Femur (tissue), 1 donor: ENCODE measurements at places on chromosomes 1 and 21.

DNA sequence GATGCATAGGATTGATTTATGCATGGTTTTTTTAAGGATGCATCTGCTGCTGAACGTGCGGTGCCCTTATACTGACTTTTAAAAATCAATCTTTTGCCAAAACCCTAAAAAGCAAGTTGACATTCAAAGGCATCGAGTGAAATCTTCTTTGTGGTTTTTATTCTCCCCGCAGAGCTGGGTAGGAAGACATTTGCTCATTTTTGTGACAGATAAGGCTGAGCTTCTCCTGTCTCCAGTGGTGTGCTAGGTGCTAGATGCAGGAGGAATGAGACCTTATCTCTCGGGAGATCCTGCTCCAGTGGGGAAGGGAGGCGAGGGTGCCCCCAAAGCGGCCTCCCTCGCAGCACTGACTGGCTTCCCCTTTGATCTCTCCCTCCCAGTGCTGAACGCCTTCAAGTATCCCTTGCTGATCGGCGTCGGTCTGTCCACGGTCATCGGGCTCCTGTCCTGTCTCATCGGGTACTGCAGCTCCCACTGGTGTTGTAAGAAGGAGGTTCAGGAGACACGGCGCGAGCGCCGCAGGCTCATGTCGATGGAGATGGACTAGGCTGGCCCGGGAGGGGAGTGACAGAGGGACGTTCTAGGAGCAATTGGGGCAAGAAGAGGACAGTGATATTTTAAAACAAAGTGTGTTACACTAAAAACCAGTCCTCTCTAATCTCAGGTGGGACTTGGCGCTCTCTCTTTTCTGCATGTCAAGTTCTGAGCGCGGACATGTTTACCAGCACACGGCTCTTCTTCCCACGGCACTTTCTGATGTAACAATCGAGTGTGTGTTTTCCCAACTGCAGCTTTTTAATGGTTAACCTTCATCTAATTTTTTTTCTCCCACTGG lies 14.9 kb upstream of the CD101 start:
- no peak for DNase-seq

DNA sequence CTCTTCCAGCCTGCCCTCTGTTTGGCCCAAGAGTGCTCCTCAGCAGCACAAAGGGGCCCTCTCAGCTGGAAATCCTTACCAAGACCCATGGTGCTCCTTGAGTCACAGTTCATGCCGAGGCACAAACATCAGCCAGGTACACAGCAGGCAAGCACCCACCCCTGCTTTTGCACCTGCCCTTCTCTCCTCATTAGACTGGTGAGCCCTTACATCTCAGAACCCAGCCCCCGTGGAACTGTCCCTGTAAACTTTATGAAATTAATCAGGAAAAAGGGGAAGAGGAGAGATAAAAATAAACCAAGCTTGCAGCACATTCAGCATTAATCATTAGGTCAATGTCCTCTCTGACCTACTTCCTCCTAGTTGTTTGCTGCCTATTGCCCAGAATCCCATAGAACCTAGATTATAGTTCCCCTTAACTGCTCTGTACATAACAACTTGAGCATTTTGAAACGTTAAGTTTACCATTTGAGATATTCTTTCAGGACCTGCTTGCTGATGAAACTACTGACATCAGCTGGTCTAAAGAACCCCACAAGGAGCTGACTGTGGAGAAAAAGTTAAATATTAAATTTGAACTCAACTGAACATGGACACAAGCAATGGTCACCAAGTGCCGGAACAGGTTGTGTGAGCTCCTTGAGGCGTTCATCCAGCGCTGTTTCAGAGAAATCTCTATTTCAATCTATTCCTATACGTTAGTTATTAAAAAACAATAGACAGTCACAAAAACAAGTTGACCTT lies 738.4 kb downstream of the MATN1 start:
- DNase-seq, result no peak

- DNase-seq, result no peak
These were observed 44.3 kb upstream of the IL10 start for GRCh38 chr1:206816390-206817287.

DNA sequence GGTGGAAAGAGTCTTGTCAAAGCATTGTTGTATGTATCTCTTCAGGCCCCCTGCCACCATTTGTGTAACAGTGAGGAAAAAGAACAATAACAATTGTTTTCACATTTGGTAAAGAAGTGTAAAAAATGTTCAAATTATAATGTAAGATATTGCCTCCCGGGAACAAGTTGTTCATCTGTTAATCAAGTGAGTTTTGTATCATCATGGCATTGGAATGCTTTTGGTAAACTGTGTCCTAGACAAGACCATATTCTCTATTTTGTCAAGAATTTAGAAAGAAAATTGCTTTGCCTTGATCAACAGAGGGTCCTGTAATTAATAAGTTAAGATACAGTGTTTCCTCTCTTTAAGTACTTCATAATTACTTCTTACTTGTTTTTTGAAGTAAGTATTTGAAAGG lies 692.0 kb upstream of the NR5A2 start:
- DNase-seq, result no peak

DNA sequence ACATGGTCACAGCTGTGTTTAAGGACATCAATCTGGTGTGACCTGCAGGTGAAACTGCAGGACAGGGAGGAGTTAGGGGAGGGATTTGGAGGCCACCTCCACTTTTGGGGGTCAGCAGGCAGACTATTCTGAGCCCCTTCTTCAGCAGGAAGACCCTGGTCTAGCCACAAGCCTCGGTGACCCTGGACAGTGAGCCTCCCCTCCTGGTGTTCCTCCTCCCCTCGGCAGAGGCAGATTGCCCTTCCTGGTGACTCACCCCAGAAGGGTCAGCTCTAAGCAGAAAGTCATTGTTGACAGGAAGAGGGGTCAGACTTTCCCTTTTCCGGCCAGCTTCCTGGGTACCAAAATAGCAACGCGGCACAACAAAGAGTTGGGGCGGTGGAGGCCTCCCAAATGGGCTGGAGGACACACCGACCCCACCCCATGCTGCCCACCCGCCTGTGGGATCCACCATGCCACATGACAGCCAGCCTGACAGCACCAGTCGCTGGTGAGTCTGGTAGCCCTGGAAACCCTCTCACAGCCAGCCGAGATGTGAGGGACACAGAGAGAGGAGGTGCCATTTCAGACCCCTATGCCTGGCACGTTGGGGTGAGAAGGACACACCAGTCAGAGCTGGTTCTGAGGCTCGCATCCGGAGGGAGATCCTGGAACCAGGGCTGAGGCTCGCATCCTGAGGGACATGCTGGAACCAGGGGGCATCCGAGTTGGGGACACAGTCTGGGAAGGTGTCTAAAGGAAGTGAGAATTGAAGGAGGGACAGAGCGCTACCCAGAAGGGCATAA lies 14.7 kb upstream of the CSF1 start:
- peak; percentile 58 for DNase-seq

GRCh38 chr1:59596432-59596831 lies 218.3 kb upstream of the HOOK1 start:
- no peak for DNase-seq

DNA sequence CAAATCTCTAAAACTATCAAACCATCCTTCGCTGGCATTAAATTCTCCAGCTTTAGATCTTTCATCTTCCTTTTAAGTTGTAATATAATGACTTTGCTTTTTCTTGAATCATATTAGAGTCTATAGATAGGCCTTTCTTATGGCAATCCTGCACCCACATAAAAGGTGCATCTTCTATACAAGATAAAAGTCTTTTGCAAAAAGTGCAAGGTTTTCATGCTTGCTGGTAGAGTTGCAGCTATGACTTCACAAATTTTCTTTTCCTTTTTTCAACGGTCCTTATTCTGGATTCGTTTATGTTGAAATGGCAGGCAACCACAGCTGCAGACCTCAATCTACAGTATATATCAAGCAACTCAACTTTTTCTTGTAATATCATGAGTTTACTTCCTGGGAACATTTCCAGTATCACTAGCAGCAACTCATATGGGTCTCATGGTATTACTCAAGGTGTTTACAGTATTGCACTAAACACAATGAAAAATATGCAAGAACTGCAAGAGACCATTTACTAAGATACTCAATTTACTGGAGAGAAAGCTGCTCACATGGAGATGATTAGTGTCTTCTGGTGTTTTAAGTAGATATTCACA lies 22.1 kb downstream of the OMA1 start:
- no peak for DNase-seq
